WERI-Rb-1 (cell line): ENCODE measurements at places on chromosomes 6 and 20.
A peak's percentile ranks its signal among the peaks of the same experiment; 100 is the strongest.

- DNase-seq: no peak
Measured at GRCh38 chr6:3808759-3809514, 40.2 kb upstream of the FAM50B start.

- DNase-seq: no peak
Measured at GRCh38 chr20:38296433-38296832, 7.5 kb upstream of the BPI start.

DNA sequence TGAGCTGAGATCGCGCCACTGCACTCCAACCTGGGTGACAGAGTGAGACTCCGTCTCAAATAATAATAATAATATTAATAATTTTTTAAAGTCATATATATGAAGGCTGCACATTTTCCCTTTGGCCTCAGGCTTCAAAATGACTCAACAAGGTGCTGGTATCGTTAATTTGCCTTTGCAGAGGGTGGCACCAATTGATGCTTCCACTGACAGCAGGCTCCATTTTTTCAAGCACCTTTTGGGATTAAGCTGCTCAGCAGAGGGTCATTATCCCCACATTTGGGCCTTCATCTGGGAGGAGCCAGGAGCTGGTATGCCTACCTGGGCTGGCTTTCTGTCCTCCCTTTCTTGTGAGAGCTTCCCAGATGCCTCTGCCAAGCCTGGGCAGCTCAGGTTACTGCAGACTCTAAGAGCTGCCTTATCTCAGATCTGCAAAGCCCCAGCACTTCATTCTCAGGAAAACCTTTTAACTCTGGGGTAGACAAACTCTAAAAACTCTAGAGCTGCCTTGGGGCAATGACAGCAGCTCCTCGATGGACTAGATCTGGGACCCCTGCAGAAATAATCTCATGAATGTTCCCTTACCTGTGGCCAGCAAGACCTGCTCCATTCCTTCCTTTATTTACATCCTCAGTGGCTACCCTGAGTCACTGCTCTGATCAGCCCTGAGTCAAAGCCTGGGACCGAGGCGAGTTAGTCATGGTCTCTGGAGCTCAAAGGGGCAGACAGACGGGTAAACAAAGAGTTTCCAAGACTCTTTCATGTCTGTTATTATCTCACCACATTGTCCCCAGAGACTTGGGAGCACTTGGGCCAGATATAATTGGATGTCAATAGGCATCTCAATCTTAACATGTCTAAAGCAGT lies 80.0 kb upstream of the EYA2 start:
- peak; percentile 32 for DNase-seq

DNA sequence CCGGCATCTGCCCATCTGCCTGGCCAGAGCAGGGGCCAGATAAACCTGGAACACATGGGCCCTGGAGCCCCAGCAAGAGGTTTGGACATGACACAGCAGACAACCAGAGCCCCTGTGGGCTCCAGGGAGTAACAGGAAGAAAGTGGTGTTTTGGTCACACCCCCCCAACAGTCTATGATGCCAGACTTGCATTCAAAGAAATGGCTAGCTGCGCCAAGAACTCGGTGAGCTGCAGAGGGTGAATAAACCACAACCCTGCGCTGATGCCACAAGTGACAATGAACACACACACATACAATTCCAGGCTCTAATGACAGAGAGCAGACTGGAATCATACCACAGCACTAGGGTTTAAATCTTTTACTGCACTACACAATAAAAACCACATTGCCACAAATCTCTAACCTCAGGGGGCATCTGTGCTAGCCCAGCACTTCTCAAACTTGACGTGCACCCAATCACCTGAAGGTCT lies 34.0 kb downstream of the TRERF1 start:
- DNase-seq: no peak

GRCh38 chr6:99393366-99393697 lies 663 bp downstream of the COQ3 start:
- DNase-seq: no peak

- DNase-seq: no peak
Measured at GRCh38 chr6:22363714-22364239, 66.9 kb upstream of the PRL start.

GRCh38 chr6:138443979-138444378 lies 40.0 kb downstream of the HEBP2 start:
- no peak for DNase-seq

GRCh38 chr6:141562186-141562811 lies 570.4 kb upstream of the GJE1 start:
- no peak for DNase-seq

GRCh38 chr20:31494131-31494530 lies 19.0 kb downstream of the REM1 start:
- peak; percentile 59 for DNase-seq

DNA sequence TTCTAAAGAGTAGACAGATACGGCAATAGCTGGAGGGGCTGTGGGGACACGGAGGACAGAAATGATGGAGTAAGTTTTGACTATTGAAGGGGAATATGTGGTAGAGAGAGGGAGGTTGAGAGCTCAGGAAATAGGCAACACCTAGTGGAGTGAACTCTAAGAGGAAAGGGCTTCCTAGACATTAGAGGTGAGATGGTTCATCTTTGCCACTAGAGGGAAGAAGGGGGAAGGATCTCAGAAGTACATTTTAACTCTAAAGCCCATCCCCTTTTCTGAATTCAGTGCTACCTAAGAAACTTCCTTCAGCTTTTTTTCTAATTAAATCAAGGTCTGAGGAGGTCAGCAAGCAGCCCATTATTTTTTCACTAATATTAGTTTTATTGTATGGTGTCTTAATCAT lies 689.4 kb upstream of the MAP3K7 start:
- DNase-seq: no peak

DNA sequence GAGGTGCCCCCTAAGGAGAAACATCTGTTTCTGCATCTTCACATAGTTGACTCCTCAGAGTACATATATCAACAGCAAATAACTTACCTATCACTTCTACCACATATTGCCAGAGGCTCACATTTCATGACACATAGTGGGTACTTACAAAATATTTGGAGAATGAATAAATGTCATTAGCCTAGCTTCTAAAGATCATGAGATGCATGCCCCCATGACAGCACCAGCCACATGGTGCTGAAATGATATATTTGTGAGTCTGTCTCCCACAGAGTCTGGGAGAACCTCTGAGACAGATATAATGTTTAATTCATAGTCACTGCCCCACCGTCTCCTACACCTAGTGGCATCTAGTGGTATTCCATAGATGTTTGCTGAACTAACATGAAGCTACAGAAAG lies 555.6 kb downstream of the KIF16B start:
- no peak for DNase-seq

GRCh38 chr6:4668271-4669179 lies 107.7 kb upstream of the CDYL start:
- no peak for DNase-seq

DNA sequence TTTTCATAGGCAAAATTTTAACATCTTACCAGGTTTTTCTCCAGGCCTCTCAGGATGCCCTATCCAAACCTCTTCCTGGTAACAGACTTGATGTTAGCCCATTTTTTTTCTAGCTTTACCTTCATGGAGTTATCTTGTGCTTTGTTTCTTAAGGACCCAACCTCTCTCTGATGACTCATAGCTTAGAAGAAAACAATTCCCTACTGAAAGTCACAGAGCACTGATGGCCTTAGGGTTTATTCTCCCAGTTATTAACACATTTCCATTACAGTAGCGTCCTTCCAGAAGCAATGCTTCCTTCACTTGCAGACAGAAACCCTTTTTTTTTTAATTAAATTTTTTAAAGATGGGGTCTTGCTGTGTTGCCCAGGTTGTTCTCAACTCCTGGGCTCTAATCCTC lies 79.4 kb downstream of the IYD start:
- DNase-seq: no peak

- peak; percentile 55 for DNase-seq
Measured at GRCh38 chr6:38720295-38720694, 5.2 kb downstream of the DNAH8 start.

- no peak for DNase-seq
Measured at GRCh38 chr6:104404377-104404776, 455.3 kb downstream of the HACE1 start.

DNA sequence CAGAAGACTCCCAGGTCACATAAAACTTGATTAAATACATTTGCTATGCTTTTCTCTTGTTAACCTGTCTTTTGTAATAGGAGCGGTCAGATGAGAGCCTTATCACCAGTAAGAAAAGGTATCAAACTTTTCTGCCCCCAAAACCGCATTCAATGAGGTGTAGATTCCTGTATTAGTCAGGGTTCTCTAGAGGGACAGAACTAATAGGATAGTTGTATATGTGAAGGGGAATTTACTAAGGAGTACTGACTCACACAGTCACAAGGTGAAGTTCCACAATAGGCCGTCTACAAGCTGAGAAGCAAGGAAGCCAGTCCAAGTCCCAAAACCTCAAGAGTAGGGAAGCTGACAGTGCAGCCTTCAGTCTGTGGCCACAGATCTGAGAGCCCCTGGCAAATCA lies 32.7 kb downstream of the PTPRK start:
- DNase-seq: no peak

- DNase-seq: peak; percentile 53
Measured at GRCh38 chr20:33176101-33176500, 8.1 kb downstream of the BPIFA2 start.

GRCh38 chr6:142944124-142945048 lies 590 bp downstream of the HIVEP2 start:
- peak; percentile 42 for DNase-seq

GRCh38 chr6:26087284-26088115 lies at the start of gene HFE:
HFE (plus strand) TSS chr6:26087429; CDS start chr6:26087441, 12 bp downstream.
- no peak for DNase-seq

- DNase-seq: no peak
Measured at GRCh38 chr20:60132827-60133670, 174.8 kb downstream of the CDH26 start.

GRCh38 chr6:112231594-112232060 lies 22.7 kb downstream of the LAMA4 start:
- DNase-seq: no peak

- no peak for DNase-seq
Measured at GRCh38 chr20:57383447-57384347, 7.5 kb upstream of the RBM38 start.

GRCh38 chr6:75128878-75129570 lies 76.8 kb downstream of the COL12A1 start:
- no peak for DNase-seq

- peak; percentile 52 for DNase-seq
Measured at GRCh38 chr6:56525974-56526789, 116.5 kb downstream of the DST start.

DNA sequence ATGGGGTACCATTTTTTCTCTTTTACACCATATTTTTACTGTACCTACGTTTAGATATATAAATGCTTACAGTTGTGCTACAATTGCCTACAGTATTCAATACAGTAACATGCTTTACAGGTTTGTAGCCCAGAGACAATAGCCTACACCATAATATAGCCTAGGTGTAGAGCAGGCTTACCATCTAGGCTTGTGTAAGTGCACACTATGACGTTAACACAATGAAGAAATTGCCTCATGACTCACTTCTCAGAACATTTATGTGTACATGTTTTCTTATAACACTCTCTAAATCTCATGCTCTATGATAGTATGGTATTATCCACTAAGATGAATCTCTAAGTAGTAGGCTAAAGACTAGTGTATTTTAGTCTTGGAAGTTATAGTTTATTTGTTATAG lies 13.5 kb downstream of the GPR63 start:
- no peak for DNase-seq

GRCh38 chr6:157713451-157714152 lies 109.4 kb upstream of the SNX9 start:
- DNase-seq: no peak

DNA sequence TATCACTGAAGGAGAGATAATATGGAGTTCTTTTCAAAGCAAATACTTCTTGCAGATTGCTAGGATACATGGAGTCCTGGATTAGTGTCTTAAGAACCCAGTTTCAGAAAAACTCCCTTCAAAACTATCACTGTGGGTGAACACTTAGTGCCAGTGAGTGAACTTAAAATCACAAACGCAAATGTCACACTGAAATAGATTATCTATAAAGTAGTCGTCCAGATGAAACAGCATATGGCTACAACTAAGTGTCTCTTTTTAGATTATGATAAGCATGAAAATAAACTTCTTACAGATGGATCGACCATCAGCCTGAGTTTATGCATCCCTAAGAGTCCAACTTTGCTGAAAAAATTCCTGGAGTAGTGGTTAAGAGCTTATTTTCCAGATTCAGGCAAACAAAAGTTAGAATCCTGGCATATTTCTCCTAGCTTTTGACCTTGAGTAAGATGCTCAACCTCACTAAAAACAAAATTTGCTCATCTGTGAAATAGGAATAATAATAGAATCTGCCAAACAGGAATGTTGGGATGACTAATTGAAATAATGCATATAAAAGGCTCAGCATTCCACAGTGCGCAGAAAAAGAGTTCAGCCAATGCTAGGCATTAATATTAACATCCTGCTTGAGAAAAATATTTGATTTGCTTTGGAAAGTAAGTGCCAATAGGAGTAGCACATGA lies 70.4 kb downstream of the DOK5 start:
- DNase-seq: no peak

GRCh38 chr6:161996783-161997182 lies 722.9 kb upstream of the AGPAT4 start:
- no peak for DNase-seq

GRCh38 chr20:911882-912600 lies 4.1 kb downstream of the ANGPT4 start:
- DNase-seq: no peak

- DNase-seq: no peak
Measured at GRCh38 chr20:40493549-40493948, 195.5 kb downstream of the MAFB start.

- DNase-seq: no peak
Measured at GRCh38 chr20:12989586-12990115, 19.1 kb upstream of the SPTLC3 start.

GRCh38 chr6:134517868-134518267 lies 200.0 kb upstream of the SGK1 start:
- DNase-seq: no peak

- peak; percentile 87 for DNase-seq
Measured at GRCh38 chr20:31962761-31963160, 5.2 kb upstream of the XKR7 start.

DNA sequence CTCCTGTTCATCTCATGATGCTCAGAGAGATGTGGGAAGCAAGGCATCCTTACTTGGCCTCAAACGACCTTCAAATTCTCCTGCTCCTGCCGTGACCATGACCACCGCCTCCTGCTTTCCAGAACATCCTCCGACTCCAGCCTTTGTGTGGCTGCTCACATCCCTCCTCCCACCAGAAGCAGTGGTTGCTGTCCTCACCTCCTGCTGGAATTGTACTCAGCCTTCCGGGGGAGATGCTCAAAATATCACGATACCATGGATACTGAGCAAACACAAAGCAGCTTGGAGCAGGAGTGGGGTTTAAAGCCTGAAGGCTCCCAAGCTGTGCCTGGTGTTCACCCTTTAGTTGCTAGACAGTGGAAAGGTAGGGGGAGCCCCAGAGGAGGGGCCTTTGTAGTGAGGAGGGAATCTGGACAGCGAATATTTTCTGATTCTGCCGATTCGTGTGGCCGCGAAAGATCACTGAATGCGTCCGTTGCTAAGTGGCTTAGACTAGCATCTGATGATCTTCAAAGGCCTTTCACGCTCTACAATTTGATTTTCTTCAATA lies 9.3 kb upstream of the DUSP22 start:
- DNase-seq: no peak

DNA sequence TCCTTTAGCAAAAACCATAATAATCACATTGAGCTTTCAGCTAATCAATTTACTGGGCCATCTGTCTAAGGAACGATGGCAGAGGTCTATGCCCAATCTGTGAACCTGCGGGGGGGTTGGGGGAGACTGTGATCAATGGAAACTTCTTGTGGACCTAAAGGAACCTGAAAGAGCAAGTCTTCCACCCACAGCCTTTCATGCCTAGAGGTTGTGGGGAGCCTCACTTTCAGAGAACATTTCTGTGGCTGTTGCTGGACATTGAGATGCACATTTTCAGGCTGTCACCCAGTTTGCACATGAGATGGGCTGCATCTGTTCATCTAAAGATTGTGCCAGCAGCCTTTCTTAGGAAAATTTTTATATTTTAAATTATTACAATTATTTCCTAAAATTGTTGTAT lies 310.0 kb upstream of the SPTLC3 start:
- DNase-seq: peak; percentile 16
